ENCODE measurements at places on chromosomes 16 and 17. TPM values are rescaled to one million over a fixed set of nuclear protein-coding genes. Genes with fewer than 3 reads are reported as not detected.

DNA sequence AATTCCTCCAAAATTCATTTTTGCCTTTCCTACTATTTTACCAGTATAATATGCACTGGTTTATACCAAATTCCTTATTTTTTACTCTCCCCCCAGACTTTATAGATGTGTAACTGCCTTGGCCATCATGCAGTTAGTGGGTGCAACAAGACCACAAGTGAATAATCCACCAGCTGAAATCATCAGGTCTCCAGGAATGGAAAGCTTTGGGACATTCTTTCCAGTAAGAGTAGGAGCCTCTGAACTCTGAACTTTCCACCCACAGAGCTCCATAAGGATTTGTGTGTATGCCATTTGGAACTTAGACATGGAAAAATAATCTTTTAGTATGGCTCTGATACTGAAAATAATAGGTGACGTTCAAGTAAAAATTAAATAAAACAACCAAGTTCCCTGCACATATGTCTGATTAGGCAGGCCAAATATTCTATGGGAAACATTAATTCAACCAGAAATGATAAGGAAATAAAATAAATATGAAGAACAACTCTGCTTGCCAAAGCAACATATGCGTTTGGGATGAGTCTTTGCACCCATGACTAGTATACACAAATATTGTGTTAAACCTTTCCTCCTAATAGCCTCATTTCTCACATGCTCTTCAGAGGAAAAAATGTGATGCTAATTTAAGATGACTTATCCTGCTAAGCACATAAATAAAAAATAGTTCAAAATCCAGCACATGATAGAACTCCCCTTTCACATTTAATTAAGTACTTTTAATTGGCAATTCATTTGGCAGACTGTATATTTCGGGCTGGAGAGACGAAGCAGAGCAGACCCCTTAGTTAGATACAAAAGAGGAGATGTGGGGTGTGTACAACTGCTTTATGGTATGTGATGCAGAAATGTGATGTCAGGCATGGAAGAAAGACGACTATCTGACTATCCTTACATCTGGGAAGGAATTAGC, 11.6 kb upstream of the LYRM9 start:
- no peak for DNase-seq
- H3K4me3 ChIP-seq = no peak overlapping the region
- no peaks in the 10 kb centered on the region for H3K27me3 ChIP-seq
- no peaks in the 10 kb centered on the region for H3K4me1 ChIP-seq

DNA sequence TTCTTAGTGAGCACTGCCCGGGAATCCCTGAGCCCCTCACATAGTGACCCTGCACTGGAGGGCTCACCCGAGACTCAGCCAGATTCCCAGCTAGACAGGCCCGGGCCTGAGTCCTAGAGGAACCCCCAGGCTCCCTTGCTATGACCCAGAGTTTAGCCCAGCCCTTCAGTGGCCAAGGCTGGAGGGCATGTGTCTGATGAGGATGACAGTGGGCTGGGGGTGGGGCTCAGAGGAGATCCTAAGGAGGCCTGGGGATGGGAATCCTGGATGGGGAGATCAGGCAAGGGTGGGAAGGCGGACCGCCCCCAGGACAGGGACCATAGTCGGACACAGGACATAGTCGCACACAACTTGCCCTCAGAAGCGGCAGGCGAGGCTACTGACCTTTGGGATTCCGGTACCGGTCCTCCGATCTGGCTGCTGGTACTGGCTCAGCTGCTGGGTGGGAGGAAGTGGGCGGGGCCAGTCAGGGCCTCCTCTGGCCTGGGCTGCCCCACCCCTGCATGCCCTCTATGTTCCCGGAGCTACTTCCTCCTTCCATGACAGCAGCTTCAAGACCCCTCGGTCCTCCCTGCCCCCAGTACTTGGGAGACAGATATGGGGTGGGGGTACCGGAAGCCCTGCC, 1.1 kb downstream of the CD79B start:
- H3K27ac ChIP-seq = peak overlapping the region; percentile 42
- H3K27me3 ChIP-seq = no peaks in the 10 kb centered on the region

DNA sequence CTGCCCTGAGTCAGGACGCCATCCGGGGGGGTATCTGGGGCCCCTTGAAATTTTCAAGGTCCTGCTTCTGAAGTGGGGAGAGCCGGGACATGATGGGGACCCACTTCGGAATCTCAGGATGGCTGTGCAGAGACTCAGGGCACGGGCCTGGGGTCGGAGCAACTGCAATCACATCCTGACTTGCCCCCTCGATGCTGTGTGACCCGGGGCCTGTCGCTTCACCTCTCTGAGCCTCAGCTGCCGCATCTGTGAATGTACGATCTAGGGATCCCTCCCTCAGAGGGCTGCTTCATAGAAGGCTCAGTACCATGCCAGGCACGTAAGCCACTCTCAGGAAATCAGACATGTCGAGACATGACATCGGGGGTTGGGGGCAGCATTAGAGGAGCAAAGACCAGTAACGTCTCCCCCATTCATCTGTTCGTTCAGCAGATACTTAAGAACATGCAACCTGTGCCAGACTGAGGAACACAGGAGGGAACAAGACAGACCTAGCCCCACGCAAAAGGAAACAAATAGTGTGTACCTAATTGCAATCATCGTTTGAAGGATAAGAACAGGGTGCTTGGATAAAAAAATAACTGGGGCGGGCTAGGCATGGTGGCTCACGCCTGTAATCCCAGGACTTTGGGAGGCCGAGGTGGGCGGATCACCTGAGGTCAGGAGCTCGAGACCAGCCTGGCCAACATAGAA, 229.6 kb downstream of the PARN start:
- DNase-seq = no peak
- no peaks in the 10 kb centered on the region for H3K4me1 ChIP-seq
- H3K36me3 ChIP-seq = no peaks in the 10 kb centered on the region
- no peak overlapping the region for H3K4me3 ChIP-seq
- H3K27me3 ChIP-seq = no peaks in the 10 kb centered on the region
- H3K27ac ChIP-seq = no peak overlapping the region

GRCh38 chr16:72424757-72425156, 252.8 kb upstream of the PMFBP1 start:
- no peak overlapping the region for H3K4me3 ChIP-seq
- no peaks in the 10 kb centered on the region for H3K4me1 ChIP-seq
- H3K36me3 ChIP-seq = no peaks in the 10 kb centered on the region
- no peak overlapping the region for H3K27ac ChIP-seq
- DNase-seq = no peak

DNA sequence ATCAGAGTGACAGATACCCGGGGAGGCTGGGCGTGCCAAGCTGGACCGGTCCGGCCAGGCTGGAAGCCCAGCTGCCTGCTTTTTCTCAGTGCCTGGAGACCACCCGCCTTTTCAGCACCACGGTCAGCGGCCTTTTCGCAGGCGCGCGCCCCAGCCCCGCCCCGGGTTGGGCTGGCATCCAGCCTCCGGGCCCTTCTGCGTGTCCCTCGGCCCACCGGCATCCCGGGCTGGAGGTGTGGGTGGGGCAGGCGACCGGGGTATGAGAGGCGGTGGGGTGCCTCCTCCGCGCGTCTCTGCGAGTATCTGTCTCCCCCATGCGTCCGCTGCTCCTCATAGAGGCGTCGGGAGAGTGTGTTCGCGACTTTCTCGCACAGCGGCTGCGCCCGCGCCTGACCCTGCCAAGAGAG, 102.5 kb downstream of the MRM1 start:
- H3K27ac ChIP-seq = no peak overlapping the region
- DNase-seq = no peak
- peaks cover 26% of the 10 kb centered on the region for H3K27me3 ChIP-seq
- peaks cover 13% of the 10 kb centered on the region for H3K4me1 ChIP-seq
- H3K36me3 ChIP-seq = no peaks in the 10 kb centered on the region

- no peak for DNase-seq
- no peaks in the 10 kb centered on the region for H3K27me3 ChIP-seq
- H3K4me3 ChIP-seq = no peak overlapping the region
- no peaks in the 10 kb centered on the region for H3K4me1 ChIP-seq
- no peak overlapping the region for H3K27ac ChIP-seq
Measured at GRCh38 chr17:54435966-54436365, 464.7 kb upstream of the TOM1L1 start.

CDRT15 gene
- total RNA-seq = not detected

MT1A gene
- total RNA-seq = 4.3 TPM

HSD11B2 gene
- total RNA-seq = 18.0 TPM

AIPL1 gene
- not detected for total RNA-seq

All from stomach (tissue), 19 donors.